Fibroblast of the aortic adventitia (primary cell): ENCODE measurements at places on chromosomes 13 and 19. TPM values are rescaled to one million over a fixed set of nuclear protein-coding genes. Genes with fewer than 3 reads are reported as not detected.

DNA sequence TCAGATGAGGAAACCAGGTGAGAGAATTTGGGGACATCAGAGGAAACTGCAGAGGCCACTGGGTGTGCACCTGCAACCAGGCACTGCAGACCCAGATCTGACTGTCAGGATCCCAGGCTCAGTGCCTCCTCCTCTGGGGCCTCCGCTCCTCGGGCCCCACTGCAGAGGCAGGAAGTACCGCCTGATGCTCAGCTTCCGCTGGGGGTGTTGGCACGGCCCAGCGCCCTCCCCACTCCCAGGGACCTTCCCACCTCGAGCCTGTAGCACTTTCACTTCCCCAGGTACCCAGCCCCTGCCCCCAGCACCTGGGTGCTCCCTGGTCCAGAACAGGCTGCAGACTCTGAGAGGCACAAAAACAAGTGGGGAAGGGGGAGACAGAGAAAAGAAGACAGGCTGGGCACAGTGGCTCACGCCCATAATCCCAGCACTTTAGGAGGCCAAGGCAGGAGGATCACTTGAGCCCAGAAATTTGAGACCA is 1.4 kb upstream of the CD37 start:
- no peak for DNase-seq

GRCh38 chr13:39612023-39612637 is 9.1 kb upstream of the LHFPL6 start:
- DNase-seq = peak; percentile 87

DNA sequence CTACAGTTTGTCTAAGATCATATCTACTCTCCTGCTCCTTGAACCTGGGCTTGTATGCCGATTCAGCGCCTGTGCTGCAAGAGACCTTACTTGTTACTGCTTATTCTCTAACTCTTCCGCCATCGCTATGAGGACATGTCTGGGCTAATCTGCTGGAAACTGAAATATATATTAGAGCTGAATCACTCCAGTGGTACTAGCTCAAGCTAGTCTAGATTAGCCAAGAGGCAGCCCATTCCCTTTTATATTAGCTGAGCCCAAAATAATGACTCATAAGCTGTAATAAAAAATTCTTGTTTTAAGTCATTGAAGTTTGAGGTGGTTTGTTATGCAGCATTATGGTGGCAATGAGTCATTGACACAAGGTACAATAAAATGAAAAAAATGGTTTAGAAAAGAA is 52.8 kb downstream of the SLC6A16 start:
- peak; percentile 52 for DNase-seq

GRCh38 chr13:97559981-97560380 is 126.0 kb downstream of the RAP2A start:
- no peak for DNase-seq

GRCh38 chr13:97979051-97979450 is 25.6 kb downstream of the IPO5 start:
- peak; percentile 36 for DNase-seq

DNA sequence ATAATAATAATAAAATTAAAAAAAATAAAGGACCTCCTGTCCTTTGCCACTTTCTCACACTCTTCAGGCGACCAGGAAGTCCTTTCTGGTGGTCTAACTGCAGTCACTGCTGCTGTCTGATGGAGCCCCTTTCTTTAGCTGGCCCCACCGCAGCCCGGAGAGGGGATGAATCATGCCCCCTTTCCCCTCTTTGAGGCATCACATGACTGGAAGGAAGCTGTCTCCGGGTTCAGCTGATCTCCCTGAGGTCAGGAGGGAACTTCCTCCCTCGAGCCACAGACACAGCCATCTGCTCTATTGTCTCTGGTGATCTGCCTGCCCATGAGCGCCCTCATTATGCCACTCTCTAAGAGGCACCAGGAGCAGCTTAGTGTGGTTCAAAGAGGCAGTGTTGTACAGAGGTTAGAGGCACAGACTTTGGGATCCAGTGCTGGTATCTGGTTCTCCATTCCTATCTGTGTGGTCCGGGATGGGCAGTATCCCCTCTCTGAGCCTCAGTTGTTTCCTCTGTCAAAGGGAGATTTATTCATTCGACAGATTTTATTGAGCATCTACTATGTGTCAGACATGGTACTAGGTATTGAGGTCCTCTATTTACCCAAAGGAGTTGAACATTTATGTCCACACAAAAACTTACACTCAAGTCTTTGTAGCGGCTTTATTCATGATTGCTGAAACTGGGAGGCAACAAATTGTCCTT is 30.0 kb downstream of the VAV1 start:
- DNase-seq = no peak

Gene CEP89
- total RNA-seq = 25.5 and 26.3 TPM in 2 replicates

Gene PSG1
- 0.72 TPM in 1 of 2 replicates, not detected in the other for total RNA-seq

GRCh38 chr19:48354332-48354992 is 9.3 kb downstream of the TMEM143 start:
- DNase-seq = no peak

Gene CACNG8
- 0.41 and 0.45 TPM in 2 replicates for total RNA-seq

Gene CYSLTR2
- not detected in 2 replicates for total RNA-seq

DNA sequence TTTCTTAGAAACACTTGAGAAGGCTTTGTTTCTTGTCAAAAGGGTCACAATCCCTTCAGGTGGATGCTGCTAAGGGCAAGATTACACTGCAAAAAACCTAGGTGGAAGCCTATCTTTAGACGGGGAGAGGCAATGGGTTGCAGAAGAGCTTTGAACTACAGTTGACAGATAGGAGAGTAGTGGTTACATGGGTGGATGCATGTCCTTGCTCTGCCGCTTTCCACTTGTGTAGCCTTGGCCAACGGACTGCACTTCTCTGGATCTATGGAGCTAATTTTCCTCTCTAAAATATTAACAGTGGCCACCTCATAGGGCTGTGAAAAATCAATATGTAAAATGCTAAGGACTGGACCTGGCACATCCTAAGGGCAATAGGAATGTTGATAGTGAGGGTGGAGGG is 980 bp downstream of the BCKDHA start:
- no peak for DNase-seq

GRCh38 chr19:51173681-51174080 is 31.6 kb downstream of the SIGLEC7 start:
- no peak for DNase-seq

DNA sequence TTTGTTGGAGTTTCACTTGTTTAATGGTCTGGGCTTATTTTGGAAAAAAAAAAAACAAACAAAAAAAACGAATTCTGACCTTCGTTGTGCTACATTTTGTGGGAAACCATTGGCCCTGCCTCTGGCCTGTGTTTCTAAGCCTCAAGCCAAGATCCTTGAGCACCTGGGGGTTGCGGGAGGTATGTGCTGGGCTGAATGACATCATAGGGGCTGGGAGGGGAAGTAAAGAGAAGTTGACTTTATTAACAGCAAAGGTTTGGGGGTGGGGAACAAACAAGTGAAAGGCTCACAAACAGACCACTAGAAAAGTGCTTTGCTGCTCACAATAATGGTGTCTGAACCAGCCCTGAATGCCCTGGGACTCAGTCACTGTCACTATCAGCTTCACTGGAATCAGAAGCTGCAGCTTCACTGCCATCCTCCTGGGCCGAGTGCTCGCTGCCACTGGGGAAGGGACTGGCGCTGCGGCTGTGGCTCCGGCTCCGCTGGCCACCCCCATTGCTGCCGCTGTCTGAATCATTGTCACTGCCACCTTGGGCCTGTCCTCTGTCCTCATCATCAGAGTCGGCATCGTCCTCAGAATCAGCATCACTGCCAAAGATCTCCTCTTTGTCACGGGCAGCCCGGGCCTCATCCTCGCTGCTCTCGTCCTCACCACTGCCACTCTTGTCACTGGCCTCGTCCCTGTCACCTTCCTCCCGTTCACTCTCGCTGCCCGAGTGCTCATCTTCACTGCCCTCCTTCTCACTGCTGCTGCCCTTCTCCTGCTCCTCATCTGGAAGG is 5.1 kb downstream of the PAF1 start:
- DNase-seq = no peak

Gene IZUMO4
- total RNA-seq = 0.16 and 1.4 TPM in 2 replicates

GRCh38 chr19:5827342-5827890 is 12.1 kb downstream of the FUT6 start:
- DNase-seq = no peak

Gene FXYD3
- 1.3 TPM in 1 of 2 replicates, not detected in the other for total RNA-seq

Gene SPC24
- total RNA-seq = 8.9 and 49.0 TPM in 2 replicates

Gene NEK3
- total RNA-seq = 12.3 and 33.9 TPM in 2 replicates

- DNase-seq = no peak
Observed at GRCh38 chr13:20019043-20019442, 60.5 kb downstream of the ZMYM2 start.

- no peak for DNase-seq
Observed at GRCh38 chr13:30959678-30960077, 27.2 kb downstream of the TEX26 start.

- DNase-seq = no peak
Observed at GRCh38 chr13:34078334-34078999, 260.5 kb downstream of the RFC3 start.

DNA sequence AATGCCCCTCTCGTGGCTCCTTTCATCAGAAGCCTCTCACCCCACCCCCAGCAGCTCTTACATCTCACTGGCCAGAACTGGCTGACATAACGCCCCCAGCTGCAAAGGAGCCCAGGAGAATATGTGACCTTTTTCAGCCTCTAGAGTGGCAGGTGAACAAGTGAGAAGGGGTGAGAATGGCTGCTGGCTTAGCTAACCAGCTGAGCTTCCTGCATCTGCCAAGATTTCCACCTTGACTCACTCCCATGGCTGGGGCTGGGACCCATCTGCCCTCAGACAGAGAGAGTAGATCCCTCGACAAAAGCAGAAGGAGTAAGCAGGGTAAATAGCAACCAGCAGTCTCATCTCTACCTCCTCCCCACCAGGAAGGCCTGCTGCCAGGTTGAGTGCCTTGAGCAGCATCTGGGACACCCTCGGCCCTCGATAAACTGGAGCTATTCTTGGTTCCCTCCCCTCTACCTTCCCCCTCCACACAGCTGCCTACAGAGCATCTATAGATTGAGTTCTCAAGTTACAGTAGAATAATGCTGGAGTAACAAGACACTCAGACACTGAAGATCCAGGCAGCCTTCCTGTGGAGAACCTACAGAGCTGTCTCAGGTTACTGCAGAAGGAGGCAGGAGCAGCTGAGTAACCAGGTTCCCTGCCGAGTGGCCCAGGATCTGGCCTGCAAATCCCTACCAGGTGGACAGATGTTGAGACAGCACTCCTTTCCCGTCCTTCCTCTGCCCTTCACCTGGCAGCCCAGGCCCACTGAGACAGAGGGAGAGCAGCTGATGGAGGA is 15.5 kb downstream of the KASH5 start:
- no peak for DNase-seq

GRCh38 chr19:3270902-3271301 is 46.4 kb downstream of the CELF5 start:
- peak; percentile 32 for DNase-seq

Gene CD70
- total RNA-seq = 0.09 TPM in 1 of 2 replicates, not detected in the other

Gene PHLDB3
- 8.0 and 11.4 TPM in 2 replicates for total RNA-seq

DNA sequence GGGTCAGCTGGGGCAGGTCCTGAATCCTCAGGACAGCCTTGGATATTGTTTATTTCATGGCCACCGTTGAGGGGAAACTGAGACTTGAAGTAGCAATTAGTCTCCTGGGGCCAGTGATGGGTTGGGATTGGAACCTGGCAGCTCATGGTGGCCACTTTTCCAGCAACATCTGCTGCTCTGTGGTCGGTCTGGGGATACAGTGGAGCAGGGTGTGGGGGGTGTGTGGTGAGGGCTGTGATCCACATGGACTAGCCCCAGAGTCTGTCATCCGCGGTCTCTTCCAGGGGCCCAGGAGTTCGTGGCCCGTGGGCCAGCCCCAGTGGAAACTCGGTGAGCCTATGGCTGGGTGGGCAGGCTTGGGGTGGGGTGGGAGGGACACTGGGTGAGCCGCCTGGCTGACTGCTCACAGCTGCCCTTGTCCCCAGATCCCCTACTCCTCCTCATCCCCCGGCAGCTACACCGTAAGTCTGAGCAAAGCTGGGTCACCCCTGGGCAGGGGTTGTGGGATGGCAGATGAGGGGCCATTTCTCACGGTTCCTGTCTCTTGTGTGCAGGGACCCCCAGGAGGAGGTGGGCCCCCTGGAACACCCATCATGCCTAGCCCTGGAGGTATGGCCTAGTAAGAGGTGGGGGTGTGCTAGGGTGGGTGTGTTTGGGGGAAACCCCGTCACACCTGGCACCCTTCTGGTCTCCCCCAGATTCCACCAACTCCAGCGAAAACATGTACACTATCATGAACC is 5.5 kb downstream of the ISYNA1 start:
- no peak for DNase-seq

Gene ZNF345
- 5.5 and 9.6 TPM in 2 replicates for total RNA-seq

GRCh38 chr13:76160961-76161925 is 525.1 kb downstream of the LMO7 start:
- DNase-seq = peak; percentile 56

- peak; percentile 65 for DNase-seq
Observed at GRCh38 chr19:55459950-55460657, 1.3 kb downstream of the ISOC2 start.

- no peak for DNase-seq
Observed at GRCh38 chr19:3970313-3970807, 539 bp downstream of the DAPK3 start.

DNA sequence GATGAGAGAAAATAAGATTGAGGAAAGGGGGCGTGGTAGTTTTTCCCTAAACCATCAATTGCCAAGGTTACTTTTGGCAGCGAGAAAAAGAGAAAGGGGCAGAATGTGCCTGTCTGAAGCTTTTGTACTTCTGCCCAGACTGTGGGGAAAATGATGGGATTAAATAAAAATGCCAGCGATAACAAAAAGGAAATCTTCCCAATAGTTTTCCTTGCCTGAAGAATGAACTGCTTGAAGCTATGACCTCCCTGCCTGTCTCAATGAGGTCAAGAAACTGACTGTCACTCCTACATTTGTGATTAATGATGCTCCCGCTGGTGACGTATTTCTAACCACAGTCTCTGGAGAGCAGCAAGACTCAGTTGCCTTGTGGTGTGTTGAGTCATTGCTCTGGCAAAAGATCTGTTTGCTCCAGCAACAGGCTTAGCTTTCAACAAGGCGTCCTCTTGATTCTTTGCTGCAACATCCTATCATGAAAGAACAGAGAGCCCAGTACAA is 1051.5 kb downstream of the DIAPH3 start:
- peak; percentile 98 for DNase-seq

GRCh38 chr19:6226012-6226411 is 53.8 kb downstream of the MLLT1 start:
- DNase-seq = no peak

Gene PGLYRP2
- total RNA-seq = not detected in 2 replicates
